Dermis microvascular lymphatic vessel endothelial cell (primary cell): ENCODE measurements at places on chromosomes 2 and 18.
A peak's percentile ranks its signal among the peaks of the same experiment; 100 is the strongest.

DNA sequence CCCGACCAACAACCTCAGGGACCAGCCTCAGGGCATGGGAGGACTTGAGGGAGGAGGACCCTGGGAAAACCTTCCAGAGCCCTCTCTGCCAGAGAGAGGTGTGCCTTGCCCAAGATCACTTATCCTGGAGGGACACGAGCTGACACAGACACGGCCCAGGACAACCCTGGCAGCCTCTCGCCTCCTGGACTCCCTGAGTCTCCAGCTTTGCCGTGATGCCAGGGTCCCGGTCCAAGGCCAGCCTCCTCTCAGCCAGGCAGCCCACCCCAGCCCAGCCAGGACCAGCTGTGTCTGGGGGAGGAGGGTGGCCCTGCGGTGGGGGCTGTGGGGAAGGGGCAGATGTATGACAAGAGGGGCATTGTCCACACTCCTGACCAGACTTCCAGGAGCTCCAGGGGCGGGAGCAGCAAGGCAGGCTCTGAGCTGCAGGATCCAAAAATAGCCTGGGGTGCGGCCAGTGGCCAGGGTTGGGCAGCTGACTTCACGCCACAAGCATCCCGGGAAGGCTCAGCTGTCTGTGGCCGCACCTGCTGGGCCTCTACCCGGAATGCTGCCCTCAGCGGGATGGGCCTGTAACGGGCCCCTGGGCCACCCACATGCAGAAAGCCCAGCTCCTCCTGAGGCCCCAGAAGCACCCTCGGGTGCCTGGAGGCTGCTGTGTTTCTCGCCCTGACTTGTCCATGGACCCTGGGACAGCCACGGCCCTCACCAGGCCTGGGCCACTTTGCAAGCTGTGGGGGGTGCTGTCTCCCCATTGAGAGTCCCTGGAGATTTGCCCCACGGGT is 65.5 kb upstream of the GPC1 start:
- no peak for DNase-seq

DNA sequence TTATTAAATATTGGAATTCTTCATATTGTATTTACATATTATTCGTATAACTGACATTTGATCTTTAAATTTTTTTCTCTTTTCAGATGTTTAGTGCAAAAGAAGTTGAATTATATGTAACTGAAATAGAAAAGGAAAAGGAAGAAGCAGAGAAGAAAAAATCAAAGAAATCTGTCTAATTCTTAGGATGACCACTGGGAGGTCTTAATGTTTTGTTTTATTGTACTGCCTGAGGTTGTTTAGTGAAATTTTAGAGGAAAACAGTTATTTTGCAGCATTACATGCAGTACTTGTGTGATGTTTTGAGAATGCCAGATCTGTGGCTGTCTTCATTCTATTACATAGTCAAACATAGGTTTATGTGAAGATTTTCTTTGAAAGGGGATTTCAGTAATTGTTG is 34.0 kb upstream of the TAF4B start:
- DNase-seq = no peak

DNA sequence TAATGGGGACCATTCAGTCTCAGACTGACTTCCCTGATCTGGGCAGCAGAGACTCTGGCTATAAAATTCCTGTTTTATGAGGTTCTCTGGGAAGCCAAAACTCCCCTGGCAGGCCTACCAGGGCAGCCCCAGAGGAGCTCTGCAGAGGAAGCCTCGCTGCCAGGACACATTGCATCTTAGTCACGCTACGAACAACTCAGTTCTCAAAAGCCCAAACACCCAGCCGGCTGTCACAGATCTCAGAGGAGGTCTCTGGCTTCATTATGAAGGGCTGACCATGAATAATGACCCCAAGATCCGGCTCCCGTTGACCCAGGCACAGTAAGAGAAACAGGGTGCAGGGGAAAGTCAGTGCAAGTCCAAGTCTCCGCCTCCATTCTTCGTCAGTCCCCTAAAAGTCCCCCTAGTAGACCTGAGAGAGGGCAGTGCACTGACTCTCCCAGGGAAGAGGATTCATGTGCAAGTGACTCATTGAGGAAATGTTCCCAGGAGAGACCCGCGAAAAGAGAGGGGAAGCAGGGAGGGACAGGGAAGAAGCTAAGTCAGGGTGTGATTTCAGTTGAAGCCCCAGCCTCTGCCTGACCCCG is 212.3 kb downstream of the CYP26B1 start:
- DNase-seq = no peak

- DNase-seq = no peak
Observed at GRCh38 chr2:177465400-177466138, 73.0 kb downstream of the AGPS start.

GRCh38 chr2:107589079-107589491 is 237.6 kb upstream of the RGPD4 start:
- DNase-seq = no peak

DNA sequence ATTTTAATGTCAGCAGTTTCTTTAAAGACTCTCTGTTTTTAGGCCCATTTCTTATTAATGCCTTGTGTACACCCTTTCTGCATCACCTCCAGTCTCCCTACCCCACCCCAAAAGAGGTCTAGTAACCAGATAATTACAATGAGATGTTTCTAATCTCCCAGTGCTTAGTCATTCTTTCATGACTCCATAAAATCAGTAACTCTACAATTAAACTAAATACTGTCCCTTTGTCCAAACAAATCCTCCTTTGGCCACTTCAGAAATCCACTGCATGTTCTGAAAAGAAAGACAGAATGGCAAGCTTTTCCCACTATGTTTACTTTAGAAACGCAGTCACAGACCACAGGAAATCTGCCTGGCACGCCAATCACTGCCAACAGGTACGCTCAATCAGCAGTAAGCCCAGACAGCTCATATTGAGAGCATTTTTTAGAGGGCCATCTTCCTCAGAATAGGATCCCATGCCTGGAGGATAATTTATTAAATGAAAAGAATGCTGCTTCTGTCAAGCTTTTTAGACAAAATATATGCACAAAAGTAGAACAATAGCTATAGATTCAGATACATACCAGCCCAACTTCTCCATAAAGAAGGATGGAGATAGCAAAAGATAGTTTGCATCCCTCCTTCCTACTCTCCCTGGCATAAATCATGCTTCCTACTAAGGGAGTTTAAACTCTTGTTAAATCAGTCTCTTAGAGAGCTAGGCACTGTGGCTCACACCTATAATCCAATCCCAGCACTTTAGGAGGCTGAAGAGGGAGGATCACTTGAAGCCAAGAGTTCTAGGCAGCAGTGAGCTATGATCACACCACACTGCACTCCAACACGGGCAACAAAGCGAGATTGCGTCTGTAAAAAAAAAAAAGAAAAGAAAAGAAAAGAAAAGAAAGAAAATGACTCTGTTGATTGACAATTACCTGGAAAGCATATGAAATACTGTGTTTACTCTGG is 14.6 kb downstream of the CLASP1 start:
- no peak for DNase-seq

- no peak for DNase-seq
Observed at GRCh38 chr2:112583497-112584133, 794 bp upstream of the CHCHD5 start.

DNA sequence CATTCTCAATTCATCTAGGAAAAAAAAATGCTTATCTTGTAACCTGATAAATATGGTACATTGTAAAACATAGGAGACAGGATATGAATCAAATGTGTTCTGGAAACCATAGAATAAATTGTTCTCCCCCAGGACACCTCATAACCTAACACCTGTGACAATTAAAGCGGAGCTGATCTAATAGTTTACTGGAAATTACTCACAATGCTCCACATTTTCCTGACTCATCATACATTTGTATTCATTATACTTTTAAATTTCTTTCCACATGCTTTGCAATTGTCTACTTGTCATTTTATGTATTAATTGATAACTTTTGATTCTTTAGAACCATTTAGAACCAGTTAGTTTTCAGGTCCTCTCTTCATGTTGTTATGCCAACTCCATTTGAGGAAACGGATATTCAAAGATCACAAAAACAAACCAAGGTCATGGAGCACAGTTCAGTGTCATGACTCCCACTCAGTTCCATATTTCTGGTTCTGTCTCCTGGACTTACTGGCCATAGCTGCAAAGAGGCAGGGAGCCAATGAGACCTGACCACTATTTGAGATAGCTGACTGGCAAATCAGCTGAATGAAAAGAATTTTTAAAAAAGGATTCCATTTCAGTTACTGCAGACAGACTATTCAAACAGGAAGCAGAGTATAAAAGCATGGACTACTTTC is 128.5 kb downstream of the CALCRL start:
- peak; percentile 97 for DNase-seq
